ENCODE measurements at places on chromosomes 6 and 20.

- no peak overlapping the region for H3K4me3 ChIP-seq
- no peaks in the 10 kb centered on the region for H3K27me3 ChIP-seq
- DNase-seq: no peak
- H3K27ac ChIP-seq: no peak overlapping the region
- no peaks in the 10 kb centered on the region for H3K4me1 ChIP-seq
Measured at GRCh38 chr20:1362484-1362883, 30.4 kb downstream of the FKBP1A start.

DNA sequence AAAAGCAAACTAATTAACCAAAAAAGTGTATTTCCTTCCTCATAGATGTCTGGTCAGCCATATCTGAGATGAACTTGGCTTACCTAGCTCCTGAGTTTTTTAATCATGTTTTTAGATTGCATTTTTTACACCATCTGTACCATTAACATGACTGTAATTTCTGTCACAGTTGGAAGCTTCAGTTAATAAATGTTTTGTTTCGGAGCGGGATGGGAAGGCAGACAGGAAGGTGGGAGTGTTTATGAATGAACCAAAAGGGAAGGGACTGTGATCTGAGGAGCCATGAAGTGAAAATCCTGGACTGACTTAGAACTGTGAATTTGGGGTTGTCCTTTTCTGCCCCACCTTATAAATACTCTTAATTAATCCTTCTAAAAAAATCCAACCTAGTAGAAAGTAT is 445.6 kb upstream of the SOX4 start:
- H3K4me1 ChIP-seq: peaks cover 31% of the 10 kb centered on the region
- H3K27ac ChIP-seq: no peak overlapping the region
- H3K36me3 ChIP-seq: no peaks in the 10 kb centered on the region
- H3K4me3 ChIP-seq: no peak overlapping the region

DNA sequence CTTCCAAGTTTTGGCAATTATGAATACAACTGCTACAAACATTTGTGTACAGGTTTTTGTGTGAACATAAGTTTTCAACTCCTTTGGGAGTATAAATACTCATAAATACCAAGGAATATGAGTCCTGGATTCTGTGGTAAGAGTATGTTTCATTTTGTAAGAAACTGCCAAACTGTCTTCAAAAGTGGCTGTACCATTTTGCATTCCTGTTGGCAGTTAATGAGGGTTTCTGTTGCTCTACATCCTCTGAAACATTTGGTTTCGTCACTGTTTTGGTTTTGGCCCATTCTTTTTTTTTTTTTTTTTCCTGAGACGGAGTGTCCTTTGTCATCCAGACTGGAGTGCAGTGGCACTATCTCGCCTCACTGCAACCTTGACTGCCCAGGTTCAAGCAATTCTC is 8.5 kb downstream of the AP5S1 start:
- peaks cover 7% of the 10 kb centered on the region for H3K36me3 ChIP-seq
- no peak overlapping the region for H3K4me3 ChIP-seq
- H3K27me3 ChIP-seq: no peaks in the 10 kb centered on the region

DNA sequence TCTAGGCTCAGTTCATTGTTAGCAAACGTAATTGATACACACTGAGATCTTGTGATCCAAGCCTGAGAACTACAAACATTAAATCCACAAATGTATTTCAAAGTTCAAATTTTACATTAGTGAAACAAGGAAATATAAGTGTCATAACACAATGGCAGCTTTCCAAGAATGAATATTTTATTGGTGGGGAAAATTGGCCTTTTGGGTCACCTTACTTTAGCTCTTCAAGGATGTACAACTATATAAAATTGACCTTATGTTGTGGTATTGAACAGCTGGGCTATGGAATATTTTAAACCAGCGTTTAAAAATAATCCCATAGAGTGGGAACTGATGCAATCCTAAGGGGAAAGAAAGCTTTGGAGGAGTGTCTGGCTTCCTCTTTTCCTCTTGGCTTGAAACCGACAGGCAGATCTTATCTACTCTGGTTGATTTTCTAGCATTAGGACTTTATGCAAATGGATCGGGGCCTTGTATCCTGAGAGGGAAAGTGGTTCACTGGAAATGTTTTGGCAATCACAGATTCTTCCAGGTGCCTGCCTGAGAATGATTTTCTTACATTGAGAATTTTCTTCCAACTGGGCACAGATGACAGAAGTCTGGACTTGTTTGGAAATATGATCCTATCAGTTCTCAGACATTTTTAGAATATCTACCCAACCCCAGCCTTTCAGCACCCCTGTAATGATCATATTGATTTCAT is 184.8 kb upstream of the ECI2 start:
- no peak overlapping the region for H3K4me3 ChIP-seq
- H3K4me1 ChIP-seq: no peaks in the 10 kb centered on the region
- no peak overlapping the region for H3K27ac ChIP-seq
- H3K36me3 ChIP-seq: no peaks in the 10 kb centered on the region
- H3K27me3 ChIP-seq: no peaks in the 10 kb centered on the region
- DNase-seq: no peak

DNA sequence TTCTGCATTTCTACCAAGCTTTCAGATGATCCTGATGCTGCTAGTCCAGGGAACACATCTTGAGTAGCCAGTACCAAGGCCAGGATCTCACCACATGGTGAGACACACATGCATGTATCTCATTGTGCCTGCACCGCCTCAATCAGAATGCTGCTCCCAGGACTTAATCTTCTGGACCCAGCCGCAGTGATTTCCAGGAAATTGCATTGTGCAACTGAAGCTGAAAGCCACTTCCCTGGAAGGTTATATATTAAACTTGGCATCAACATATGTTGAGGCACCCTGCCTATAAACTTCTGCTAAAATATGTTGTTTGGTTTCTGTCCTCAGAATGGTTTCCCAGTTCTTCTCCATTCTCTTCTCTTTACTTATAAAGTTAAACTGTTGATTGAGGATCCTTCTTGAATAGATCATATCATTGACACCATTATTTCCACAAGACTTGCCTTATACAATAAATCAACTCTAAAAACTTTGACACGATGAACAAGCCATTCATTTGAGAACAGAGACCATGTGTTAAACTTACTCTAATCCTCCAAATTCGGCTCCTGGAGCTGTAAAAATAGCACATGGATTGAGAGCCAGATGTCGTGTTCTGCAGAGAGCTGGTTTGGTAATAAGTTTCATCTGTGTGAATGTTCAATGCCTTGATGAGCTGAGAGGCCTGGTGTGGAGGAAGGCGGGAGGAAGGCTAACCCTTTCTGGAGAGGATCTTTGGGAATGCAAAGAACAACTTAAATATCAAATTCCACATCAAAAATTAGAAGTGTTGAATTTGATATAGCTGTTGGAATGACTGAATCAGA is 65.0 kb upstream of the PCSK2 start:
- no peak overlapping the region for H3K27ac ChIP-seq
- H3K4me3 ChIP-seq: no peak overlapping the region
- H3K36me3 ChIP-seq: no peaks in the 10 kb centered on the region
- no peaks in the 10 kb centered on the region for H3K27me3 ChIP-seq

DNA sequence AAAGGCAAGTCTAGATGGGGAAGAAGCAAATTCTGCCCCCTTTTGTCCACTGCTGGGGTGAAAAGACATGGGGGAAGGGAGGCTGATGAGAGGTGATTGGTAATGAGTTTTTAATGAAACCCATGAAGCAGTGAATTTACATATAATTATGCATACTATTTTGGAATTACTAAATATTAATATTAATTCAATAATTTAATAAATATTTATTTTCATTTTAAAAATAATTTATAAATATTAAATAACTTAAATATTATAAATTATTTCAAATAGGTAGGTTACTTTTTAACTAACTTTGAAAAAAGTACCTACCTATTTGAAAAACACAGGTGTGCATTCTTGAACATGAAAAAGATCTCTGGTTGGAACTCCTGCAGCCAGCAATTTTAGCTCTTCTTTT is 138.1 kb upstream of the GPR6 start:
- no peak overlapping the region for H3K27ac ChIP-seq
- no peak for DNase-seq
- H3K4me3 ChIP-seq: no peak overlapping the region

DNA sequence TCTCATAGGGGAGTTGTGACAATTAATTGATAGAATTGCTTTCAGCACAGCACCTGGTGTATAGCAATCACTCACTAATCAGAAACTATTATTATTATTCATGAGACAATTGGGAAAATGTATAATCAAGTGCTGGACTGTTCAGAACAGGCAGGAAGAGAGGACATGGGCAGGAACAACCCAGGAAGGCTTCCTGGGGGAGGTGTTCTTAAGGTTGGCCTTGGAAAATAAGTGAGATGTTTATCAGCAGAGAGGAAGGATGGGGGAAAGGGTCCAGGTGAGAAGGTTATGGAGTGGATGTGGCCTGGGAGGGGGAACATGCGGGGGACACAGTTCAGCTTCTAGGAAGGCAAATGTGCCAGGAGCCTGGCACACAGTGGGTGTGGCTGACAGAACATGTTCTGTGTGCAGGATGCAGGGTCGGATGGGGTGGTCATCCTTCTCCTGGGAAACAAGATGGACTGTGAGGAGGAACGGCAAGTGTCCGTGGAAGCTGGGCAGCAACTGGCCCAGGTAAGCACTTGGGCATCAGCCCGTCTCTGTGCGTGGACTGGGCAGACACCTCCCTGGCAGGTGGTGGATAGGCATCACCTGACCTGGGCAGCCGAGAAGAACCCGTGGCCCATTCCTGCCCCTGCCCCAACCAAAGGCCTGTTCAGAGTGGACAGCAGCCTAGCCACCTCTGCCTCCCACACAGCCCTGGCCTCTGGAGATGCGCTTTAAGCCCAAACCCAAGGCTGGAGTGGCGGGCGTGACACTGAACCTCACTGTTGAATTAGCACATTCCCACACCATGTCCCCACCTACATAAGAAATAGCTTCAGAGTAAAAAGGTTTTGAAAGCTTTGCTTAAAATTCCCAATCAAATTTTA is 30.9 kb downstream of the RAB44 start:
- DNase-seq: no peak
- H3K36me3 ChIP-seq: no peaks in the 10 kb centered on the region

DNA sequence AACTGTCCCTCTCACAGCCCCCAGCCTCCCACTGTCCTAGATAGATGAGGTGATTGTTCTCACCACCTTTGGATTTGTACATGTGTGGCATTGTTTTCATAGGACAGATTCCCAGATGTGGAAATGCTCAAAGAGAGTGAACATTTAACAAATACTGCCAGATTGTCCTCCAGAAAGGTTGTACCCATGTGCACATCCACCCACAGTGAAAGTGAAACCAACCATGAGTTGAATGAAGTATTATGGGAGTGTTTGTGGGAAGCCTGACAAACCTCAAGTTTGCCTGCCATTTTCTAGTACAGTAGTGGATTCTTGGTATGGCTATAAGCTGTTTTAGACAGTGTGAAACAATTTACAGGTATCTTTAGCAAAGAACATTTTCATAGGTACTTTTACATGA is 42.7 kb downstream of the ANKRD6 start:
- H3K27me3 ChIP-seq: no peaks in the 10 kb centered on the region
- no peak overlapping the region for H3K4me3 ChIP-seq
- DNase-seq: no peak

DNA sequence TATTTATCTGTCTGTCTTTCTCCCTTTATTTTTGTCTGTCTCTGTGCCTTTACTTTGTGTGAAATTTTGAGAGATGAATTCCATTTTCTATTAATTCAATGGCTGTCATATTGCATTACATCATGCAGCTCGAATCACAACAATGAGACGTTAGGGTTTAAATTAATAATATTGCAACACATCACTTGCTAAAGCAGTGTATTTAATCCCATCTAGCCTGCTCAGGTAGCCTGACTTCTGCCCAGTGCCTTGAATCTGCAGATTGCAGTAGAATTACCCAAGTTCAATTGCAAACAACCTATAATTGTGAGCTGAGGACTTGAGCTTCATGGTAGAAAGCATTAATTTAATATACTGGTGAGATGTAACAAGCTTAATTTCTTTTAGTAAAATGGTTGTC is 235.7 kb upstream of the TSHZ2 start:
- no peak overlapping the region for H3K27ac ChIP-seq
- no peaks in the 10 kb centered on the region for H3K36me3 ChIP-seq
- H3K4me1 ChIP-seq: peaks cover under 1% of the 10 kb centered on the region
- H3K27me3 ChIP-seq: no peaks in the 10 kb centered on the region

GRCh38 chr20:57320358-57320757 is 9.2 kb upstream of the SPO11 start:
- no peaks in the 10 kb centered on the region for H3K27me3 ChIP-seq
- H3K36me3 ChIP-seq: no peaks in the 10 kb centered on the region
- peaks cover 11% of the 10 kb centered on the region for H3K4me1 ChIP-seq
- H3K4me3 ChIP-seq: no peak overlapping the region
- DNase-seq: no peak
- H3K27ac ChIP-seq: no peak overlapping the region

- peaks cover 25% of the 10 kb centered on the region for H3K36me3 ChIP-seq
- H3K4me1 ChIP-seq: peaks cover 6% of the 10 kb centered on the region
- DNase-seq: no peak
- H3K27me3 ChIP-seq: no peaks in the 10 kb centered on the region
- H3K4me3 ChIP-seq: no peak overlapping the region
Measured at GRCh38 chr6:52503323-52503747, 73.5 kb downstream of the TRAM2 start.

DNA sequence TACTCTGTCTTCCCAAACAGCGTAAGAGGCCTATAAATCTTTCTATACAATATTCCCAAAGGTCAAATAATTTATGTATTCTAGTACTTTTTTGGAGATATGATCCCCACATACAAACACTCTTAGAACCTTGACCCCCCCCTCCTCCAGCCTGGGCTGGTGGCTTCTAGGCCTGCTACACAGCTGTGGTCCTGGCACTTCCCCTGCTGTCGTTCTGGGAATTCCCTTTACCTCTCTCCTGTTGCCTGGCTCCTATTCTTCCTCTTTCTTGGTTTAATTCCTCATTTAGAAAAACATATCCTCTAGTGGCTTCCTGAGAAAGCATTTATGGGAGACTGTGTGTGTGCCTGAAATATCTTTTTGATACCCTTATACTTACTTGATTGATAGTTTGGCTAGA is 4.1 kb upstream of the TXLNB start:
- H3K27ac ChIP-seq: no peak overlapping the region
- no peaks in the 10 kb centered on the region for H3K27me3 ChIP-seq
- peaks cover 5% of the 10 kb centered on the region for H3K4me1 ChIP-seq
- no peaks in the 10 kb centered on the region for H3K36me3 ChIP-seq

GRCh38 chr6:69265706-69266105 is 531.1 kb downstream of the LMBRD1 start:
- no peak overlapping the region for H3K4me3 ChIP-seq
- H3K4me1 ChIP-seq: peaks cover 2% of the 10 kb centered on the region
- no peak for DNase-seq
- no peaks in the 10 kb centered on the region for H3K27me3 ChIP-seq
- H3K36me3 ChIP-seq: no peaks in the 10 kb centered on the region
- H3K27ac ChIP-seq: no peak overlapping the region

All from neuronal stem cell (in vitro differentiated cells).